Stimulated activated CD4-positive, alpha-beta T cell treated with anti-CD3 and anti-CD28 coated beads, Interleukin-15, amount 100 ng/mL, for 1 hour (primary cell): ENCODE measurements at places on chromosomes 2 and 18.

- no peak for DNase-seq
Observed at GRCh38 chr2:8089596-8089995, 592.3 kb upstream of the ID2 start.

GRCh38 chr2:229686122-229686919, 28.0 kb downstream of the DNER start:
- DNase-seq = no peak

DNA sequence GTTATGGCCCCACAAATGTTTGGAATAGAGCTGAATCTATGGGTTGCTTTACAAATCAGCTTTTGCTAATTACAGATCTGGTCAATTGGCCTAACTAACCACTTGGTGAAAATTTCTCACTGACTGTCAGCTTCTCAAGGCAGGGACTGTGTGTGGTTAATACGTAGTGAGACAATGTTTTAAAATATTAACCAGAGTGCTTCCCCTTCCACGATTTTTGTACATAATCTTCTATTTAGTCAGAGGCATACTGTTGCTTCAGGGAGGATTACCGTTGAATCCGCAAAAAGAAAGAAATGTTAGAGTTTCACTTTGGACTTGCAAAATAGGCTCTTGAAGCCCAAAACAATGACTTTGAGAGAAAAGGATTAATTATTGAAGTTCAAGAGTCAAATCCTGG, 14.9 kb upstream of the KCNS3 start:
- DNase-seq = no peak

- no peak for DNase-seq
Observed at GRCh38 chr2:241902357-241902991, 32.9 kb downstream of the RTP5 start.

DNA sequence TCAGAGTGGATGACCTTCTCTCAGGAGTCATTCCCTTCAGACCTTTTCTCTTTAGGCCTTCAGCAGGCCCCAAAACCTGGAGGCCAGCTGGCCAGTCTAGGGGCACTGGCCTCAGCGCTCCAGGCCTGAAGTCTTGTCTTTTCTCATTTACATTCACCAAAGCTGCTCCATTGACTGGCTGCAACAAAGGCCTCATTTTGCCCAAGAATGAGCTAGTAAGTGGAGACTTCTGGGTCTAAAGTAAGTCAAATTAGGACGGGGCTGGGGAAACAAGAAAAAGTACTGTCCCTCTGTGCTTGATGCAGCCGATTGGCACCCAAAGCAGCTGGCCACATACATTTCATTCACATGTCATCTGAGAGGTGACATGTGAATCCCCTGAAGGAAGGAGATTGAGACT, 83.8 kb upstream of the RIOK3 start:
- no peak for DNase-seq
